ENCODE measurements at places on chromosomes 2 and 18.
A peak's percentile ranks its signal among the peaks of the same experiment; 100 is the strongest.

- no peak for DNase-seq
Observed at GRCh38 chr2:231795525-231796327, 9.5 kb downstream of the COPS7B start.

GRCh38 chr2:128498589-128498988 is 179.9 kb upstream of the HS6ST1 start:
- no peak for DNase-seq

DNA sequence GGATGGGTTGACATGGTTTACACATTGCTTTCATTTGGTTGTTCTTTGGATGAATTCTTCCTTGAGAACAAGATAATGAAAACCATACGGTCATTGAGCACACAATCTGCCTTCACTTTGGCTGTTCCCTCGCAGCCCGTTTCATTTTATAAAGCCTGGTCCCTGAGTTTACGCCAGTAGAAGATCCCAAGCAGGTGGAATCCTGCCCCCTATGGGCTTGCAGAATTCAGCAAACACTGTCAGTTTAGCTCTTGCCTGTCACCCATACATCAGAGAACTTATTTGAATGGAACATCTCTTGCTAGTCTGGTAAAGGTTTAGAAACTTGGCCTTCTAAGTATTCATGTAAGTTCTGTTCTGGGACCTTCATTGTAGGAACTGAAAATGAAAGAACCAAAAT is 666.4 kb upstream of the ZEB2 start:
- no peak for DNase-seq

DNA sequence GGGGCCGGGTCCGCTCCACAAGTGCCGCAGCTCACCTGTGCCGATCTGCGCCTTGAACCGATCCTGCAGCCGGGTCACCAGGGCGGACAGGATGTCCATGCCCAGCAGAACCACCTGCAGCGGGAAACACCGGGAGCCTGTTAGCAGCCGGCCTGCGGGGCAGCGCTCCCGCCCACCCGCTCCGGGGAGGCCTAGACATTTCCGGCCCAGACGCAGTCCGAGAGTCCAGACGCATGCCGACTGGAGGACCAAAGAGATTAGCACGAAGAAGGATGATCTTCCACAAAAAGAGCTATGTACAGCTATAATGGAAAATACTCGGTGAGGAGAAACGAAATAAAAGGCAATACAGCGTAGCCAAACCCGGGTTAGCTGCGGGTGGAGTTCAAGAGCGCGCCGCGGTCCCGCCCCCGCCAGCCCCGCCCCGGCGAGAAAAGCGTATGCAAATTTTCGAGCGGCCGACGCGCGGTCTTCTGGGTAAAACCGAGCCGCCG is 421 bp upstream of the RNU4ATAC start:
- no peak for DNase-seq

- no peak for DNase-seq
Observed at GRCh38 chr18:34866739-34867138, 156.6 kb downstream of the DTNA start.

- no peak for DNase-seq
Observed at GRCh38 chr2:108458082-108458481, 9.1 kb downstream of the GCC2 start.

GRCh38 chr2:120465989-120466703 is 120.2 kb downstream of the INHBB start:
- DNase-seq, result no peak

DNA sequence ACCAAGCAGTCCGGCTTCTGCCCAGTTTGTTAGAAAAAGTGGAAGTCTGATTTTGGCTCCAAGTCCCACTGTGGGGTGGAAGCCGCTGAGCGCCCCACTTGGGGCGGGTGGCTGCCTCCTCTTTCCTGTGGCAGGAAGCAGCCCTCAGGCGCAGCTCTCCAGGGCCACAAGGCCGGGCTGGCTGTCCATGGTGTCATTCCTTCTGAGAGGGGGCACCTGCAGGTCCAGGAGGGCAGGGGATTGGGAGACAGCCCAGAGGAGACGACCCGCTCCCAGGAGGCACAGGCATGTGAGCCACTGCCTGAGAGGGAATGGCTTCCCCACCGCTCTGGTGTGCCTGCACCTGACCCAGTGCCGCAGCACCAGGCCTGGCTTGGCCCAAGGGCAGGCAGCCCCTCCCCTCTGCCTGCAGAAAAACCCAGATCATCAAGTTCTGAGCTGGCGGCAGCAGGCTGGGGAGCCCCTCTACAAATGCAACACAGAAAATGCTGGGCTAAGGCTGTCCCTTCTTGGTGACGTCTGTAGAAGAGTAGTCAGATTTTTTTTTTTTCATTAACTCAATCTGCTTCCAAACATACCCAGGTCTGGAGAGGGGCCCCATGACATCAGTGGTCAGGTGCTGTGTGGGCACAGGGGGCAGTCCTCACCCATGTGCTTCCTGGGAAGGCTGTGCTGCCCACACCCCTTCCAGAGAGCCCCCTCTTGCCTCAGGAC is 38.4 kb downstream of the HS6ST1 start:
- DNase-seq, result no peak

DNA sequence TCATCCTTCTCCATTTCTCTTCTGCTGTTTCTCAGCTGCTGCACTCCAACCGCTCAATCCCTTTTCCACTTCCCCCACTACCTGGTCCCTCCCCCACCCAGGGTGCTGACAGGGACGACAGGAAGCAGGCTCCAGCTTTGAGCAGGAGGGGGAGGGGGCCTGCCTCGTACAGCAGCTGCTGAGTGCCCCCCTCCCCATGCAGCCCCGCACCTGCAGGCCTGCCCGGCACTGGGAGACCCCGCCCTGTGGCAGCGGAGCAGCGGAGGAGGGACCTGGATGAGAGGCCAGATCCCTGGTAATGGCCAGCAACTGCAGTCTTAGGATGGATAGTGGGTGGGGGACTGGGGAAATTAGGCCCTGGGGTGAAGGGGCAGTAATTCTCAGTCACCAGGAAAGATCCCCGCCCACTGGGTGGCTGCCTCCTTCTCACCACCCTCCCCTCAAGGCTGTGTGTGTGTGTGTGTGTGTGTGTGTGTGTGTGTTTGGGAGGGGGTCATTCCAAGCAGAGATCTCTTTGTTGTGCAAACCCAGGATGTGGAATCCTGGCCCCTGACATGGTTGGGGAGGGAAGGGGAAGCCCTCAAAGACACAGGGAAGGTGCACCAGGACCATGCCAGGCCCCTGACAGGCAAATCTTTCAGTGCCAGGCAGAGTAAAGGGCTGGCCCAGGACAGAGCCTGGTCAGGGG is 6.8 kb upstream of the CRYBA2 start:
- DNase-seq, result peak; percentile 64

- DNase-seq, result no peak
Observed at GRCh38 chr2:236607471-236608187, 38.0 kb downstream of the ACKR3 start.

DNA sequence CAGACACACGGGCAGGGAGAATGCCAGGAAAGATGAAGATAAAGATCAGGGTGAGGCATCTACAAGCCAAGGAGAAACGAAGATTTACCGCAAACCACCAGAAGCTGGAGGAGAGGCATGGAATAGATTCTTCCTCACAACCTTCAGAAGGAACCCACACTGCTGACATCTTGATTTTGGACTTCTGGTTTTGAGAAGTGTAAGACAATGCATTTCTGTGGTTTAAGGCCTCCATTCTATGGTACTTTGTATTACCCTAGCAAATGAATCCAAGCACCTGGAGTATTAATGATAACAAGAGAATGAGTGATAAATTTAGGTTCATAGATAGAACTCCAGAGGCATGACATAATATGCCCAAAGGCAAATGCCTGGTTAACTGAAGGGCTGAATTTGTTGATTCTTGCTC is 11.8 kb upstream of the FN1 start:
- no peak for DNase-seq

- DNase-seq, result no peak
Observed at GRCh38 chr2:46151577-46151976, 145.6 kb upstream of the EPAS1 start.

DNA sequence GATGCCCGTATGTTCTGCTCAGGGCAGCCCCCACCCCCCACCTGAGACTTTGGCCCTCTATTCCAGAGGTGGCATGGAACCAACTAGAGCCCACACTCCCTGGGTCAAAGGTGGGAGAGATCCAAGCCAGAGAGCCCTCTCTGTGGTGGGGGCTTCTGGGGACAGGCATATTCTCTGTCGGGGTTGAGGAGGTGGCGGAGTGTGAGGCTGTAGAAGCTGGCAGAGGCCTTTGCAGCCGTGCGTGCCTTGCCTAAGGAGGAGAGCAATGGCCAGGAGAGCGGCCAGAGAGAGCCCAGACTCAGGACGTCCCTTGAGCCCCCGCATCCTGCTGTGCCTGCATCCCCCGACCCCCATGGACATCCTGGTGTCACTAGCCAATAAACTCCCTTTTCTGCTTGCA is 79.2 kb upstream of the HPCAL1 start:
- no peak for DNase-seq

Data from NCI-H187 treated with DMSO at 0.1 percent for 48 hours (cell line).